ENCODE measurements at places on chromosomes 1 and 21.

GRCh38 chr1:230320804-230321203, 105.3 kb downstream of the PGBD5 start:
- DNase-seq, result no peak

DNA sequence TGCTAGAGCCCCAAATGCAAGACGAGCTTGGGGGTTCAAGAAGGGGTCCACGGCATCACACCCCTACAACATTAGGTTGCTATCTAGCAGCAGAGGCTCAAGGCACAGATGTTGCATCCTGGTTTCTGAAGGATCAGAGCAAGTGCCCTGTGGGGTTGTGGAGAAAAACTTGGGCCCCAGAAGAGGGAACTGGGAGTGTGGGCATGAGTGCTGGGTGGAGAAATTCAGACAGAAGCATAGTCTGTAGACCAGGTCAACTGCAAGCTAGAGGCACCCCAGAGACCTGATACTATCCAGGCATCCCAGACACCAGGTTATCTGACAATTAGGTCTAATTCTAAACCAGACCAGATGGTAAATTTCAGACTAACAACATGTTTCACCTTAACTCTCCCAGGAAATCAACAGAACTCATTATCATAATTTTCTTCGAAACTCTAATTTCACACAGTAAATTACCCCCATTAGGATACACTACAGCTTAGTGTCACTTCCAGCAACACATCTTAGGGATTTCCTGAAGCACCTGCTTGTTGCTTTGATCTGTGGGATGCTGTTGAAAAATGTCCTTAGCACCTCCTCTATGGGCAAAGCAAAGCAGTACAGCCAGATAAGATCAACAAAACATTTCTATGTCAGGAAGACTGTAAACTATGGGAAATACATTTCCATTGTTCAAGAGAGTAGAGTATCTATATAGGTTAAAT, 179.3 kb downstream of the VAV3 start:
- DNase-seq, result no peak

DNA sequence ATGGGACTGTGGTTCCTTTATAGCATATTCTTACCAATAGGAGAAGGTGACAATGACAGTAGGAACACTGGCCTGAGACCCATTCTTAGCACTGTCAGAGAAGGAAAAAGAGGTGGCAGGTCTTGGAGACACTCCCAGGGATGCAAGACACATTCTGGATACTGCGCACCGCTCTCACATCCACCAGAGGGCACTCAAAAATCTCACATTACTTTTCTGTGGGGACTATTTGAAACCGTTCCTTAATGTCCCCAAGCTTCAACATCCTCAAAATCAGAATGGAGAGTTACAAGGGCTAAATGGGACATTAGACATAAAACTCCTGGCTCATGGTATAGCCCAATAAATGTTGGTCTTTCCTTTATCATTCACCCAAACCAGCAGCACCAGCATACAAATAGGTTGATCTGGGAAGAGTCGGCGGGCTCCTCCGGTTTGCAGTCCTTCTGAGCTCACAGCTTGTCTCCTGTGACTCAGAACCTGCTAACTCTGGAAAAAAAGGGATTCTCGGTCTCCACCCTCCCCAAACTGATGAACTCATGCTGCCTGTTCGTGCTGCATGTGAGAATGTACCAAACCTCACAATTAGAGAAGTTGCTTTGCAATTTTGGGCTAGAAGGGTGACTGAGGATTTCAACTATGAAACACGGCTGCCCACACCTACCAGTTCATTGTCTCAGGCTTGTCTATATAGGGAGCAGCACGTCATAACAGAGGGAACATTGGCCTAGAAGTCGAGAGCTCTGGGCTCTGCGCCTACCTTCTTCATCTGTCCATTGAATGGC, 40.2 kb downstream of the IL12RB2 start:
- DNase-seq, result no peak

- no peak for DNase-seq
These were observed 28.9 kb upstream of the NLRP3 start for GRCh38 chr1:247387096-247387495.

DNA sequence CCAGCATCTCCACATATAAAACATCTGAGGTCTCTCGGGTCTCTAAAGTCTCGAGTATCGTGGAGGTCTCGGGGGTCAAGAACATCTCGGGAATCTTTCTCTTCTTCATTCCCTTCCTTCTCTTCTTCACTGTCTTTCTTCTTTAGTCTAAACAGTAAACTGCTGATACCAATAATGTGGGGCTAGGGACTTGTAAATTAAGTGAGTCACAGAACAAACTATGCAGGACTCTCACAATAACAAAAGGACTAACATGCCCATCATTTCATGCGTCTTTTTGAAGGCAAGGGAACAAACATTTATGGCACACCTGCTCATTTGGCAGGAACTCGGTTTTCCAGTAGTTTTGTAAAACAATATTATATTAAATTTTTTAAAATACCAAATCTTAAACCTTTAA, 32.4 kb downstream of the PRPF38A start:
- no peak for DNase-seq

- no peak for DNase-seq
These were observed 17.1 kb upstream of the CCDC190 start for GRCh38 chr1:162878000-162878596.

DNA sequence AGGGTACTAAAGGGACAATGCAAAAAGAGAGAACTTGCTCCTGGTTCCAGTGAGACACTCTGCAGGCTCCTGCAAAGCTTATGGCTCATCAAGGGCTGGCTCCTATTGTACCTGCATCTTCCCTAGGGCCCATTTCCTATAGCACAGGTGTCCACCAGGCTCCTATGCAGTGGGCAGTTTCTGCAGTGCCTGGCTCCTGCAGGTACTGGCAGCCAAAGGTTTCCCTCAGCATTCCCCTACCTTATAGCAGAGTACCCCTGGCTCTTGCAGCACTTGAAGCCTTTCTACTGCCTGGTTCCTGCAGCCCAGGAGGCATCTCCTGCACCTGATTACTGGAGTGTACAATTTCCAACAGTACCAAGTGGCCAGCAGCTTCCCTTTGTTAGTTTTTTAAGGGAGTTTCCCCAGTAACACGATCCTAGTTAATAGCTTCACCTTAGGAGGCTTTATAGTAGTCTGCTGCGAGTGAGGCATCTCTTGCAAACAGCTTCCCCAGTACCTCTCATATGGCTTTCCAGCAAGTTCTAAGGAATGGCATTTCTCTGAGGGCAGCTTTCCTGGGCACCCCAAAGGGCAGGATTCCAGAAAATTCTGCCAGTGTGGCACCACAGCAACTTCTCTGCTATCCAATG, 141.7 kb downstream of the DENND1B start:
- no peak for DNase-seq

DNA sequence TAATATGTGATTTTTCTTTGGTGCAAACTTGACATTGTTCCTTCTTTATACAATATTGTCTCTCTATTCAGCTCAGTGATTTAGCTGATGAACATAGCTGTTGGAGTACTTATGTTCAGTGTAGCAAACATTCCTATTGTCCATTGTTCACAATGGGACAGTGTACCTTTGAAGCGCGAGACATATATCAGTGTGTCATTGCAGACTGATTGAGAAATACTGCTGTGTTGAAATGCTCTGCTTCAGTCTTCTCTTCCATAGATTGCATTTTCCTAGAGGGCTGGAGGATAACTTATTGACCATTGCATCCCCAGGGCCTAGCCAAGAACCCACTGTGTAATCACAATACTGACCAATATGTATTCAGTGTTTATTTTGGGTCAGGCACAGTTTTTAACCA, 46.5 kb downstream of the HLX start:
- no peak for DNase-seq

DNA sequence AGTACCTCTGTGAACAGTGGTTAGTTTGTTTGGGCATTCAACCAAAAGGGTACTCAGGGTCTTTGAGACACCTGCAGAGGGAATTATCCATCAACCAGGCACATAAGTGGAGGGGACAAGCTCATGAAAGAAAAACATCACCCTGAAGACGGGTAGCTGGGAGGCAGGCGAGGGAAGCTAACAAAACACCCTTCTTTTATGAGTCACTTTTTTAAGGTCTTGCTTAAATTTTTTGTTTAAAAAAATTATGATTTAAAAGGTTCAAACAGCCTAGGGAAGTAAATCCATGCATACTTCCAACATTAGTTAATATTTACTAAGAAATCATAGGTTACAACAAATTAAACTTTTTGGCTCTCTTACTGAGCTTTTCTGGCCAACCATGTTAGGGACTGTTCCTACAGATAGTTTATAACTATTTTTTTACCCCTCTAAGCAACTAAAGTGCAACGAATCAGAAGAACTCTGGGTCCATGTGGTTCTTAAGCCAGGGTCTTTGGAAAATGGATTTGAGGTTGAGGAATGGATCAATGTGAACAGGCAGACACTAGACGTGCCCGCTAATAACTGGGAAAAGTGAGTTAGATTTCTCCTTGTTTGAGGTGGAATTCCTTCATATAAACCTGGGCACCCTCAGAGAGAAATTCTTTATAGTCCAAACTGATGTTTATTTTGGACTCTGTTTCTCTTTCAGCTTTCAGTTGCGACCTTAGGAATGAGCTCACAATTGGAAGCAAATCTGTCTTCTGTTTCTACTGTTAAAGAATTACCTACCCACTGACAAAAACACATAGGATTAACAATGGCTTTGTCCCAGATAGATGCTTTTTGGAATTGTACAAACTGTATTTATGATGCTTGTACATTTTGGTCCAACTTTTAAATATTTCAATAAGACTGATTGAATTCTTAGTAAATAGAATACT, 123.0 kb downstream of the LYPLAL1 start:
- no peak for DNase-seq

- no peak for DNase-seq
These were observed 129.9 kb upstream of the ZNF644 start for GRCh38 chr1:91151702-91152101.

DNA sequence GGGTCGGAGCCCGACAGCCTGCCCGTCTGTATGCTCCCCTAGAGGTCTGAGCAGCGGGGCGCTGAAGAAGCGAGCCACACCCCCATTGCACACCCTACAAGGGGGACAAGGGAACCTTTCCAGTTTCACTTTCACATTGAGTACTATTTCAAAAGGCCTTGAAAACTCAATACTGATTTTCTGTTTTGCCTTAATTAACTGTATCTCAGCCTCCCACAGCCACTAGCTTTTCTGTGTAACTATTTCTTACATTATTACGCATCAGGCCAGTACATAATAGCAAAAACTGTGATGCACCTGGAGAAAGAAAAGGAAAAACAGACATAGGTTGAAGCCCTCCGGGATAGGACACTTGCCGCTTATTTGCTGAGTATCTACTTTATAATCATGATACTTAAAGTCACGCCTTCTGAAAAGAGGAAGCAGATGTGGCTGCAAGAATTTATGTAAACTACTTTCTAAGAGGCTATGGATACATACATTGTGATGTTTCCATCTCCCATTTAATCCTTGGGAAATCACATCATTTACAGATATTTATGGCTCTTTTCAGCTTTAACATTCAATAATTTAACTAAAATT, 1719.5 kb downstream of the MRPL39 start:
- DNase-seq, result peak; percentile 0

DNA sequence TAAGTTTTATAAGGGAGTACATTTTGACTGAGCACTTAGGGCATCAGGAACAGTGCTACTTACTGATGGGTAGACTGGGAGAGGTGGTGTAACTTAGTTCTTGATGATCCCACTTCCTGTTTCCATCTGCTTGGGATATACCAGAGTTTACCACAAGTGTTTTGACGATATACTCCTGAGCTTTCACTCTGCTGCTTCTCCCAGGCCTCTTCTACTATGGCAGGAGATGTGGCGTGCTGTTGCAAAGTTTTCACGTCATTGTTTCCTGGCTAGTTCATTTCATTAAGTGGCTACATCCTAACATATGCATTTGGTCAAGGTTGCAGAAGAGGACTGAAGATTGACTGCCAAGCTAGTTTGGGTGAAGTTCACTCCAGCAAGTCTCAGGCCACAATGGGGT, 41.3 kb upstream of the LAMC2 start:
- no peak for DNase-seq

DNA sequence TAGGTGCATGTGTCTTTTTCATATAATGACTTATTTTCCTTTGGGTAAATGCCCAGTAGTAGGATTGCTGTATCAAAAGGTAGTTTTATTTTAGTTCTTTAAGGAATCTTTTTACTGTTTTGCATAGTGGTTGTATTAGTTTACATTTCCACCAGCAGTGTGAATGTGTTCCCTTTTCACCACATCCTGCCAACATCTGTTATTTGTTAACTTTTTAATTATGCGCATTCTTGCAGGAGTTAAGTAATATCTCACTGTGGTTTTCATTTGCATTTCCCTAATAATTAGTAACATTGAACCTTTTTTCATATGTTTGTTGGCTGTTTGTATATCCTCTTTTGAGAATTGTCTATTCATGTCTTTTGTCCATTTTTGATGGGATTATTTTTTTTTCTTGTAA, 1761.9 kb downstream of the PLA2G4A start:
- DNase-seq, result no peak

DNA sequence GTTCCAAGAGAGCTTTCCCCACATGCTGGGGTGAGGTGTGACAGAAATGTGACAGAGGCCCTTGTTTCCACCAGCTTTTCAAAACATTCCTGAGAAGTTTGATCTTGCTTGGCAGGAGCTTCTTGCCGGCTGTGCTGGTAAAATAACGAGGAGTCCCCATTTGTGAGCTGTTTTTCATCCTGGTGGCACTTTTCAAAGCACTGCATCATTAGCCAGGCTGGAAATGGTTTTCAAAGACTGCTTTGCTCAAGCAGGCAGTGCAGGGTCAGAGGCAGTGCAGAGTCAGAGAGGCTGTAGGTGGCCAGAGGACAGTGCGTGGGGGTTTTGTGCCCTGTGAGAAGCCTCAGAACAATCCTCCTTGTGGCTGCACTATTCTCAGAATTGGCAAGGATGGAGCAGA, 75.8 kb upstream of the KCNA3 start:
- no peak for DNase-seq

GRCh38 chr21:41753006-41753898, 13.6 kb downstream of the RIPK4 start:
- no peak for DNase-seq

DNA sequence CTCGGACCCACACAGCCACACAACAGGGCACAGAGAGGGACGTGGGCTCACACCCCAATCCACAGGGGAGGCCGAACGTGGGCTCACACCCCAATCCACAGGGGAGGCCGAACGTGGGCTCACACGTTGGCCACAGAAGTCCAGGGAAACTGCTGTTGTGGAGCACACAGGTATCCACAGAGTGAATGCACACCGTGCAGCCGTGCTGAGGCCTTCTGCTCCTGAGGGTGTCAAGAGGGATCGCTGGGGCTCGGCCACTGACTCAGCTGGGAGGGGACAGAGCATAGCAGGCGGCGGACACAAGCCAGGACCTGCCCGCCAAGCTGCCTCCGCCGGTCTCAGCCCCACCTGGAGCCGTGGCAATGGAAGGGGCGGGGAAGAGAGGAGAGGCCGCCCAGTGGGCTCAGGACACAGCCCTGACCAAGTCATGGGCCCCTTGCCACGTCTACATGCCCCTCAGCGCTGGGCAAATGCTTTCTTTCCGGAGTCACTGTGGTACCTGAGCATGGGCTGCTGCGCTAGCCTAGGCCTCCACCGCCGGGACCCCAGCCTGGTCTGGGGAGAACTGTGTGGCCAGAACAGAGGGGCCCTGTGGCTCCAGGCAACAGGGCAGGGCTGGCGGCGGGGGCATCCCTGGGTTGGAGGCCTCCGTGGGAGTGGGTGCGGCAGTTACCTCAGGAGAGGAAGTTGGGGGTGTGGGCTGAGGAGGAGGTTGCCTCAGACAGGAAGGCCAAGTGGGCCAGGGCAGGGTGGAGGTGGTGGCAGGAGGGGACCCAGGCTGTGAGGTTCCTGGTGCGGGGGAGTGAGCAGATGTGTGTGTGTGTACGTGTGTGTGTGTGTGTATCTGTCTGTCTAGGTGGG, 1.2 kb downstream of the SYTL1 start:
- peak; percentile 74 for DNase-seq

All from stimulated activated naive CD4-positive, alpha-beta T cell treated with Interleukin-2 at 50 U/mL for 16 hours (primary cell).